ENCODE measurements at places on chromosomes 2 and 18.
A peak's percentile ranks its signal among the peaks of the same experiment; 100 is the strongest.

- no peak for DNase-seq
These were observed 97.9 kb upstream of the CYRIA start for GRCh38 chr2:16763493-16763899.

DNA sequence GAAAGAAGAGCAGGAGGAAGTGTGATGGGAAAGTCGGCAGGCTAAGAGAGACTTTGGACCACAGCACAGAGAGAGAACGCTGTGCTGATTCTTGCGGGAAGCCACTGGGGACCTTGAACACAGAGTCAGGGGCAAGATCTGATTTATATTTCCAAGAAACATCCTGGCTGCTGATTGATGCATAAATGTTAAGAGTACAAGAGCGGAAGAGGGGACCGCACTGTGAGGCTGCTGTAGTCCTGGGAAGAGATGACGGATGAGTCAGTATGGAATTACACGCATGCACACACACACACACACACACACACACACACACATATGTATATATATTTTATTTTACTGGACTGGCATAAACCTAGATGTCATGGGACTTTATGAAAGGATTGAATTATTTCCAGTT, 865.6 kb upstream of the ID2 start:
- DNase-seq = no peak

DNA sequence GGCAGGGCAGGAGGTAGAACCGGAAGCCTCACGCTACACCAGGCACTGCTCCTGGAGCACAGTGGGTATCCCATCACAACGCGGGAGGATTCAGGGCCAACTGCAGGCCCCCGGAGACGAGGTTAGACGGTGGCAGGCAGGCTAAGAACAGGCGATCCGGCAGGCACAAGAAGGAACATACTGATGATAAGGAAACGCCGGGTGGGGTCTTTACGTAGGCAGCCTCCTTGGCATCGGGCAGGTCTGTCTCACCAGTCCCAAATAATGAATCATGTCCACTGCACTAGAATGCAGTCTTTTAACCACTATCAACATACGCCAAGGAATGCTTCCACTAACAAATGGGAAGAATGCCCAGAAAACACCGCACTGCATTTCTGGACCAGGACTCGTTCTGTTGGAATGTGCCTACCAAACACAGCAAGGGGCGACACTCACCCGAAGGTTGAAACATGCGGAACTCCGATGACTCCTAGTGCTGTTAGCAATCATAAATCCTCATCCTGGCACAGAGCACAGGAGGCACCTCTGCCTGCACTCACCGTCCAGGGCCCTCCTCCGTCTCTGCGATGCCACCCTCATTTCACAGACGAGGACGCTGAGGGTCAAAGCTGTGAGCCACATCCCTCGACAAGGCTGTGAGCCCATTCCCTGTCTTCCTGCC, 35.2 kb downstream of the ZNF516 start:
- peak; percentile 99 for DNase-seq

DNA sequence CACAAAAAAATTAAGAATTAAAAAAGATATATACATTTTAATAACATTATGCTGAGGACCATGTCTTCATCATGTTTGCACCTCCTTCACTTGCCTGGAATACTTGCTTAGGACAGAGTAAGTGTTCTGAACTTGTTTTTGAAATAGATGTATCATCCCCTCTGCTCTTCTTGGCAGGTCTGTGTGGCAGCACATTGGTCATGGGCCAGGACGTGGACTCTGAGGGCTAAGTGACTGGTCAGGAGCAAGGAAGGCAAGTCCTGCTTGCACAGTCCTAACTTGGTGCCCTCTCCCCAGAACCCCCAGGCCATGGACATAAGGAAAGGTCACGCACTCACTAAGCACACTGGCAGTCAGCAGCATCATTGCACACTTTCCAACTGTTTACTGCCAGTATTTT, 95.8 kb downstream of the PTPRM start:
- no peak for DNase-seq

DNA sequence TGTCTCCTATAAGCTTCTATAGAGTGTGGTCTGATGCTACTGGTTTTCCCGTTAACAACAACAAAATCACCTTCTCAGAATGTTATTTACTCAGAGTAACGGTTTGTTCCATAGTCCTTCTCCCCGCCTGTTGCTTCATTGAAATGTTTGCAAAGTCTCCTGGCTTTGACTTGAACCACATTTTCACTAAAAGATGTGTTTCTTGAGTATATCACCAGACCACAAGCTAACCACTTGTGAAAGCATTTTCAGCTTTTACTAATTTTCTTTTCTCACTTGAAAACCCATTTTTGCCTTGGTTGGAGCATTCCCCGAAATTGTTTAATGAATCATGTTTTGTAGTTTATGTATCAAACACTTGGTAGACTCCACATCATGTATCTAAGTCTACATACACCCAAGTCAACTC, 121.2 kb downstream of the DPP4 start:
- no peak for DNase-seq

DNA sequence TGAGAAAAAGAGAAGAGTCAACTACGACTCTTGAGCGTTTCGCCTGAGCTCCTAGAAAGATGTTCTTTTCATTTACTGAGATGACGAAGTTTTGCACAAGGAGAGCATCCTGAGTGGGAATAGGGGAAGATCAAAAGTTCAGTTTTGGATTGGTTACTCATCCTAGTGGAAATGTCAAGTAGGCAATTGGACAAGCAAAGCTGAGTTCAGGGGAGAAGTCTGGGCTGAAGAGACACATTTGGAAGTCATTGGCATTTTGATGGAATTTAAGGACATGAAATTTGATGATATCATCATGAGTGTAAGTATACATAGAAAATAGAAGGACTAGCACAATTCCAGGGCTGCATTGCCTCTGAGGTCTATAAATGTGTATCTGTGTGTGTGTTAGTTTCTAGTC, 416.6 kb downstream of the RAD51AP2 start:
- DNase-seq = no peak

DNA sequence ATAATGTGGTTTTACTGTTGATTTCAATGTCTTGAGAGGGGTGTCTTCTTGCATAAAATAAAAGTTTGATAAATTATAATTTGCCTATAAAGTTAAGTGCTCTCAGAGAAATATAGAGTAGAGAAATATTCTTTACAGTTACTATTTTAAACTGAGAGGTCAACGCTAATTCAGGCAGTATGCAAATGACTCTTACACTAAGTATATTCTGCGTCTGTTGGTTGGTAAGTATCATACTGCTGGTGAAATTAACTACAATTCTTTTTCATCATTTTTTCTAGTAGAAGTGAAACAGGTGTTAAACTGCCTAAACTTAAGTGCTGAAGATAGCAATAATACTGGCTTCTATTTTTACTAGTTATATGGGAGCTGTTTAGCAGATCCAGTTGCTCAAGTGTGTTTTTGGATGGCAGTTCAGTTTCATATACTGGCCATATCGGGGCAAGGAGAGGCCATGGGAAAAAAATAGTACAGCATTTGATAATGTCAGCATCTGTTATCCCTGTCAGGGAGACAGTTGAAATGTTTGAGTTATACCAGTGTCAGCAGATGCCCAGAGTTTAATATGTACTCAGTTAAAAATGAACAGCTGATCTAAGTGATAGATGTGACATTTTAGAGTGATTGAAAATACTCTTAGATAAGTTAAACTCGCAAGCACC, 86.2 kb downstream of the MIB1 start:
- no peak for DNase-seq

DNA sequence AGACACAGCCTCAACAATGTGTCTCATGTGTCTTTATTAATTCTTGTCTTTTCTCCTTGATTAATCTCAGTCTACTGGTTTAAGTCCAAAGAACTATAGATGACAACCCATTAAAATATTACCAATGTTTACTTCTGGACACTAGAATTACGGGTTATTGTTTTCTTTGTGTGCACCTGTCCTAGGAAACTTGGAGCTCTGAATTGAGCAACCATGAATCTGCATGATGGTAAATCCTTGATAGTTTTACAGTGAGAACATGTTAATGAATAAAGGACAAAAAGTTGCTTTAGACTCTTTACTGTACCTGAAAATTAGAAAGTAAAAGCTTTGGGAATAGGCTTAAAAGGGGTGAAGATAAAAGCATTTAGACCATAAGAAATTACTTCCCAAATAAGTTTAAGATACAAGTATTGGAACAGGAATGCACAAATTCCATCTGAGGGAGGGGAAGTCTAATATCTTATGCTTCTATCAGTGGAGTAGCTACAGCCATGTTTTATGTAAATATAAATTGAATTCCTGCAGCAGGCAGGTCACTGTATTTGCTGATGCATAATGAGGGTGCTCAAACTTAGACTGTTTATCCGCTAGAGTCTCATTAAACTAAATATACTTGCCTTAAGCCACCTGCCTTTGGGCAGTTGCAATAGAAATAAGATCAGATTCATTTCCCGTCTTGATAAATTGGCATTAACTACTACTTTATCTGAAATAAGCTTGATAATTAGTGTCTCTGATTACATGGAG, 603.7 kb upstream of the GCFC2 start:
- DNase-seq = no peak

- DNase-seq = peak; percentile 76
These were observed 65.4 kb upstream of the VRK2 start for GRCh38 chr2:57981083-57981768.

GRCh38 chr18:68454511-68455228, 260.2 kb downstream of the TMX3 start:
- DNase-seq = peak; percentile 82

GRCh38 chr2:20934236-20934635, 109.6 kb downstream of the APOB start:
- no peak for DNase-seq

DNA sequence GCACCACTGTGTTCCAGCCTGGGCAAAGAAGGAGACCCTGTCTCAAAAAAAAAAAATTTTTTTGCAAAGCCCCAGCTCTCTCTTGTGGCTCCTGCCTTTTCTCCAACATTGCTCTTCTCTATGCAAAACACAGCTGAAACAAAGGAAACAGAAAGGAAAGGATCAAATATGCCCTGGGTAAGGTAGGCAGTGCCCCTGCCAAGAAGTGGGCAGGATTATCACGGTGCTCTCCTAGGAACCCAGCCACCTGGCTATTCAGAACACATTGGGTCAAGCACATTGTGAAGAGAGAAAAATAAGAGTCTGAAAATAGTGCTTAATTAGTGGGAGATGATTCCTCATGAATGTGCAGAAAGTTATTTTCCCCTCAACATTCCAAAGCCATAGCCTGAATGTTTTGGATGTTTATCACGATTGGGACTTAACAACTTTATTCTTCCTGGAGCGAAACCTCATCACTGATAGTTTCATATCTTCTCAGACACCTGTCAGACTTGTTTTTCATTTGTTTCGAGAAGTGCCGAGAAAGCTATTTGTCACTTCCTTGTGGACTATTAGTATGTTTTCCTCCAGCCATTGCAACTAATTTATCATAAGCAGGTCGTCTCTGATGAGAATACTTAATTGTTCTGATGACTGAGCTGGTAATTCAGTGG, 42.7 kb upstream of the RPL31 start:
- no peak for DNase-seq

GRCh38 chr2:10654069-10654468, 35.7 kb downstream of the NOL10 start:
- no peak for DNase-seq

- peak; percentile 12 for DNase-seq
These were observed 384.0 kb downstream of the NBAS start for GRCh38 chr2:15177103-15177502.

DNA sequence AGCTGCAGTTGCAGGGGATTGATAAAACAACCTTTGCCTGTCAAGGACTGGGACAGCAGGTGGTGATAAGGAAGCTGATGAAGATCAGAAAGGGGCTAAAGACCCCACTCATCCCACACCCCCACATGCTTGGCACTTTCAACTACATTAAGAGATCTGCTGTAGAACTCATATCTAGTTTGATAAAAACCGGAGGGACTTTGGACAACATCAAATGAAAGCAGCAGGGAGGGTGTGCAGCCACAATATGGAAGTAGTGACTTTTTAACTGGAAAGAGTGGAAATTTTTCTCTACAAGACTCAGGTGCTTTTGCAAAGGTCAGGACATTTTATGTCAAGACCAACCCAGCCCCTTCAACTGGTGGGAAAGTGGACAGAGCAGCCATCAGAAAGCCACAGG, 56.8 kb downstream of the TBC1D8 start:
- DNase-seq = no peak

DNA sequence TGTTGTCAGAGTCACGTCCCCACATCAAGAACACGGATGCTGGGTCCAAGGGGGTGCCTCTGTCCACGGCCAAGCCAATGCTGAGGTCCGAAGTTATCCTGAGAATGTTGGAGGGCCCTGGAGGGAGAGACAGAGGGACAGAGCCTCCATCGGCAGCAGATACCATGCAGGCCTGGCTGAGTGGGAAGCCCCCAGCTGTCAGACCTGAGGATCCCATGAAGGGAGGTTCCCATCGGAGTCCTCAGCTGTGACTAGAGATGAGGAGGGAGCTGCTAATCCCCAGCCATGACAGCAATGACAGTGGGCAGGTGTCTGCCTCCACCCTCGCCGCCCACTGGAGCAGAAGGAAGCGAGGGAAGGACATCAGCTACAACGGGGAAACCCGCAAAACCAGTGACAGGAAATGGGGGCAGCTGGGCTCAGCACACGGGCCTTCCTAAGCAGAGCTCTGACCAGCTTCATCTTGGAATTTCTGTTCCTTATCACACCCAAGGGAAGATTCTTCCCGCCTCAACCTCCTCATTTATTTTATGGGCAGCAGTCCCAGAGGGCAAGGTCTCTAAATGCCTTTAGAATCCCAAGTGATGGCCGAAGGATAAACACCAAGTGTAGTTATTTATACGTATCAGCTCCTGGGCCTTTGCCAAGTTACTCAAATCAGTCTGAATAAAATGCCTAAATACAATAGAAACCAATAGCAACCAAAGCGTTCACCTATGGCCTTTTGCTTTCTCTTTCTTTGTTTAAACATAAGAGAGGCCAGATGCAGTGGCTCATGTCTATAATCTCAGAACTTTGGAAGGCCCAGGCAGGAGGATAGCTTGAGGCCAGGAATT, 32.2 kb downstream of the FAM178B start:
- DNase-seq = no peak

DNA sequence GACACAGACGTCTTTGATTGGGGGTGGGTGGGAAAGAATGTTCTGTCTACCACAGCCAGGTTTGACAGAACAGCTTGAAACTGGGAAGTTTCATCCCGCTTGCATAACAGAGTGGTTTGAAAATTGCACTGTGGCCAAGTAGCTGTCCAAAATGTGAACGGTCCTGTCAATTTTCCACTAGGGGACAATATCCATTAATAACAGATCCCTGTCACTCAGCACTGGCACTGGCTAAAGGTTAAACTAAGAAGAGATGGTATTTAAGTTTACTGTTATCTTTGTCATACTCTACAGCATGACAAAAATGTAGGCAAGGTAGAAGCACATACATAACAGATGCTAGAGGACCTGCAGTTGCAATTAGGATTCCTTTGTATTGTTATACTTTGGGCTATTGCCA, 55.6 kb upstream of the ACMSD start:
- DNase-seq = peak; percentile 18

DNA sequence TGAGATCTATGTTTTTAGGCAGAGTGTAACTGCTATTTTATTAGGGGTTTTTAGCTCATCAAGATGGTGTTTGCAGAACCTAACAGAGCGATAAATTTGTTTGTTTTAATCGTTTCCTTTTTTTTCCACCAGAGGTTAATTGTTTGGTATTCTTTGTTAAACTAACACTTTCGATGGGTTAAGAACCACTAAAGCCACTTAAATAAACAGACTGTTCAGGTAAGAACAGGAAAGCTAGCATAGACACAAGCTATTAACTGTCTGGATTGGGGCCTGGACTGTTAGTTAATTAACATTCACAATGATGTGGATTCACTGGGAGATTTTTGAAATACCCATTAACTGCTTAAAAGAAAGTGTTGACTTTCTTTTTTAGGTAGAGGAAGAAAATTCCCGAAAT, 209.0 kb upstream of the COPS8 start:
- DNase-seq = no peak

- no peak for DNase-seq
These were observed 122.8 kb downstream of the ARL4C start for GRCh38 chr2:234374150-234374508.

GRCh38 chr2:169513926-169514325, 4.4 kb downstream of the KLHL41 start:
- DNase-seq = peak; percentile 39
